ENCODE measurements at places on chromosomes 6 and 20.
A peak's percentile ranks its signal among the peaks of the same experiment; 100 is the strongest.

GRCh38 chr6:140320081-140321080, 945.9 kb upstream of the CITED2 start:
- no peak for DNase-seq

DNA sequence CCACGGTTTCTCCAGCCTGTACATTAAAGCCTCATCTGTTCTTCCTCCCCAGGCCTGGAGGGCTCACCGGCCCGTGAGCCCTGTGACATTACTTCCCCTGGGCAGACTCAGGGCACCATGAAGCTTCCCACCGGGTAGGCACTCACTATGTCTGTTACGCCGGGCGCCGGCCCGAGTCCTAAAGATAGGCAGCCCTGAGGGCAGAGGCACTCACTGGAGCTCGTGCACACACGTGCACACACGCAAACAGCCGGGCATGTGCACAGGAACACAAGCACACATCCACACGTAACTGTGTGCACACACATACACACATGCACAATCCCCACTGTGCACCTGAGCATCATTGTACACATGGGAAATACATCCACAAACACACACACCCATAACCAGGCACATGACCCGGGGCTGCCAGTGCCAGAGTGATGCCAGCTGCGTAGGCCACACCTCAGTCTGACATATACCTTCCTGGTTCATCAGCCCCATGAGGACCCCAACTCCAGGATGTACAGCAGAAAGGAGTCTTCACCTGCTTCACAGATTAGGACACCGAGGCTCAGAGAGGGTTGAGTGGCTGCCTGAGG, 83.7 kb downstream of the YTHDF1 start:
- peak; percentile 7 for DNase-seq

DNA sequence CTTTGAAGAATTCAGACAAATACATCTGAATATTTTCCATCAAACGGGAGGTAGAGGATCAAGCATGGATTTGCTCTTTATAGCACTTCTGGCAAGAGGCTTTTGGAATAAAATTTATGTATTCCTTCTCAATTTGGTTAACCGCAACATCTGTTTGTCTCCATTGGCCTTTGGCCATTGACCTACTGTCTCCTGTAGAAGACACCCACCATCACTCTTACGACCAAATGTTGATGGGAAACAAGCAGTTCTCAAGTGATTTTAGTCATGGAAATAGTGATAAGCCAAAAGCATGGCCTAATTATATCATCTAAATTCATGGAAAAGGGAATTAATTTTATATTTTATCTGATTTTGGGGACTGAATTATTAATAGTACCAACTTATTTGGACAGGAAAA, 591.9 kb downstream of the CD109 start:
- DNase-seq: no peak

DNA sequence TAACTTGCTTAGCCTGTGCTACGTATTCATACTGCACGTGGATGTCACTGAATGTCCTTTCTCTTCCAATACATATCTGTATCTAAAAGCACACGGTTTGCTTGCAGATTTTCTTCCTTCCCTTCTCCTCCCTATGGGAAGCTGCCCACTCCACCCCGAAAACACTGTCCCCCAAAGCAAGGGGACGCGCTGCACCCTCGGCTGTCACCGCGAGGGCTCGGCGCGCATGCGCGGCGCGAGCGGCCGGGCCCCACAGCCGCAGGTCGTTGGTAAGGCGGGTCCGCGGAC, 659 bp downstream of the TMX4 start:
- DNase-seq: peak; percentile 80

- DNase-seq: peak; percentile 70
Measured at GRCh38 chr6:150142670-150143515, at the start of gene PPP1R14C. TSS of gene PPP1R14C (plus strand) at chr6:150143044. CDS start at chr6:150143193, 149 bp downstream.

DNA sequence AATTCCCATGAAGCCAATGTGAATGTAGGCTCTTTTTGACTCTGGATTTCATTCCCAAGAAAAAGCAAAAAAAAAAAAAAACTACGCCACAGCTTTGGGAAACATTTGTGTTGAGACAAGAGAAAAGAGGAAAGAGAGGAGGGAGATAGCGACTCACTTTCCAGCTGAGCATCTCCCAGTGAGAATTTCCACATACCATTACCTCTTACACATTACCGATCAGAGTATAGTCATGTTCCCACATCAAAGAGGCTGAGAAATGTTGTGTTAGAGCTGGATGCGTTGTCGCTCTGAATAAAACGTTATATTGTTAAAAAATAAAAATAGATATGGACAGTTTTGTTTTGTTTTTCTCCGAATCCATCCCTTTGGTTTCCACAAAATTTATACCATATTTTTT, 1019.3 kb upstream of the ADGRB3 start:
- DNase-seq: no peak

DNA sequence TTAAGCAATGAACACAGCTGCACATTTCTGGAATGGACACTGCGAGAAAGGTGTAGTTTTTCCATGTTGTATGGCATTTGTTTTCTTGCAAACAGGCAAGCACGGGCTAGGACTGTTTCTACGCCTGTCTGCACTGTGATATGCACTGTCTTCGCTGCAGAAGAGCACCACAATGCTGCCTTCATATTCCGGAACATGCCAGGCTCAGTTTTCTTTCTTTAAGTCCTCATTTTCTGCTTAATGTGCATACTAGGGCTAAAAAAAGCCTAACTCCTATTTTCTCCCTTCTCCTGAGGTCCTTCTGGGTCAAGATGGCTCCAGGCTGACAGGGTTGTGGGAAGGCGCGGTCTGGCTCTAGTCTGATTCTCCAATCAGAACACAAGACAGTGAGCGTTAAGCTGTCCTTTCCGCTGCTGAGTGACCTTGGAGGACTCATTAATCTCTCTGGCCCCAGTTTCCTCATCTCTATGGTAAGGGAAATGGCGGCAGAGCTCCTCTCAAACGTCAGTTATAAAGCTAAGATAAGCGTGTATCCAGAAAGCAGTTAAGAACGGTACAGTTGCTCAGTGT, 379.9 kb downstream of the C6orf118 start:
- DNase-seq: no peak

- DNase-seq: no peak
Measured at GRCh38 chr20:52446421-52447224, 255.0 kb upstream of the ZFP64 start.

- DNase-seq: no peak
Measured at GRCh38 chr6:34914358-34914757, 25.3 kb downstream of the ANKS1A start.

DNA sequence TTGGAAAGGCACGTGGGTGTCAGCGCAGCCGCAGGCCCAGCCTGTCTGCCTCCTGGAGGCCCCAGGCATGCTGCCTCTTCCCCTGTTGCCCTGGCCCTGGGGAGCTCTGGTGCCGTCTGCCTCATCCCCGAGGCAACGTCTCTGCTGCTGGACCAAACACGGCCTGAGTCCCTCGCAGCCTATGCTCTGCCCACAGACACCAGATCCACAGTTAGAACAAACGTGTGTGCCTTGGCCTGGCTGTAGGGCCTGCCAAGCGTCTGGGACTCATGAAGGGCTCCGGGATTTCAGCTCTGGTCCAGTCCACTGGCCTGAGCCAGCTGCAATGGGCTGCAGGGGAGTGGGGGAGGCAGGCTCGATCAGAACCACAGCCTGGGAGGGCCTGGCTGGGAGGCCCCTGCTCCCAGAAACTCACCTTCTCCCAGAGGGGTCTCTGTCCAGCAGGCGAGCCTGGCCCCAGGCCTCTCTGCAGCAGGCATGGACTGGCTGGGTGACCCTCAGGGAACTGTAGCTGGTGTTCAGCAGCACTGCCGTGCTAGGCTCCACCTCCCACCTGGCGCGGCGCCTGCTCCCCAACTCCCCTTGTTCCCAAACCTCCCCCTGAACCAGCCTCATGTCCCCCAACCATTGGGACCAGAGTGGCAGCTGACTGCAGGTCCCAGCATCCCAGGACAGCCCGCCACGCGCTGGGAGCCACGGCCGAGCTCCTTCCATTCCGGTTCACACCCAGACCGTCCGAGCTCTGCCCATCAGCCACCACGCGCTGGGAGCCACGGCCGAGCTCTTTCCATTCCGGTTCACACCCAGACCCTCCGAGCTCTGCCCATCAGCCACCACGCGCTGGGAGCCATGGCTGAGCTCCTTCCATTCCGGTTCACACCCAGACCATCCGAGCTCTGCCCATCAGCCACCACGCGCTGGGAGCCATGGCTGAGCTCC, 197.0 kb downstream of the DLL1 start:
- no peak for DNase-seq

DNA sequence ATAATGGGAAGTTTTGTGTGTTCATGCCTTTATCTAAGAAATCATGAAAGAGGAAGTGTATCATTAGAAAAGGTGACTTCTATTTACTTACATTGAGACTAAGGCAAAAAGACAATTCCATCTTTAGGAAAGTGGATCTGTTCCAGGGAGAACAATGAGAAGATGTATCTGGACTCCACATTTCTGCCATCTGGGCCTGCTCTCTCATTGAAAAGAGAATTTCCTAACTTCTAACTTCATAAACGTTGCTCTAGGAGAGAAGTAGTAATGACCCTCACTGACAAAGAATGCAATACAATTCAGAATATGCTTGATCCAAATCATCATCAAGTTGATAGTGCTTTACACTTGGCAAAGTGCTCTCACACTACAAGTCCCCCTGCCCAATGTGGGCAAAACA, 294.2 kb downstream of the OGFRL1 start:
- no peak for DNase-seq

DNA sequence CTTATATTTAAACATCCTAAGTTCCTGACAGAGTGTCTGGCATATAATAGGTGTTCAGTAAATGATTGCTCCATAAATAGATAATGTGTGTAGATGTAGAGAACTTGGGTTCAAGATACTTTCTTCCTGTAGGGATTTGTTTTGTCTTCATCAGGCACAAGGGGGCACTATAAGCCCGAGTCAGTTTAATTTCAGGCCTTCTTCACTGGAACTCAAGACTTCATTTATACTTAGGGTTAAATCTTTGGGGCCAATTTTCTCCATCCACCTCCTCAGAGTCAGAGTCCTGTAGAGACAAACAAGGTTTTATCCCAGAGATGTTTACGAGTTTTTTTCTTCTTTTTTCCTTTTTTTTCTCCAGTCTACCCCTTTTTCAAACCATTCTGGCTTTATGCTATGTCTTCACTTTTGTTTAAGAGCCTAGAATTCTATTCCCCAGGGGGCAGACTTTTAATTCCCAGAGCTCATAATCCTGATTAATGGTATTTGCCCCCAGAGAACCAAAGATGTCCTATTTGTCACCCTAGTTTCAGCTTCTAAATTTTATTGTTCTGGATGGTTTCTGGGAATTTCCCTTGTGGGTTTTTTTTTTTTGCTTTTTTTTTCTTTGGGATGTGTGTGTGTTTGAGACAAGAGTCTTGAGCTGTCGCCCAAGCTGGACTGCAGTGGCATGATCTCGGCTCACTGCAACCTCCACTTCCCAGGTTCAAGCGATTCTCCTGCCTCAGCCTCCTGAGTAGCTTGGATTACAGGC, 88.4 kb downstream of the HFE start:
- no peak for DNase-seq

DNA sequence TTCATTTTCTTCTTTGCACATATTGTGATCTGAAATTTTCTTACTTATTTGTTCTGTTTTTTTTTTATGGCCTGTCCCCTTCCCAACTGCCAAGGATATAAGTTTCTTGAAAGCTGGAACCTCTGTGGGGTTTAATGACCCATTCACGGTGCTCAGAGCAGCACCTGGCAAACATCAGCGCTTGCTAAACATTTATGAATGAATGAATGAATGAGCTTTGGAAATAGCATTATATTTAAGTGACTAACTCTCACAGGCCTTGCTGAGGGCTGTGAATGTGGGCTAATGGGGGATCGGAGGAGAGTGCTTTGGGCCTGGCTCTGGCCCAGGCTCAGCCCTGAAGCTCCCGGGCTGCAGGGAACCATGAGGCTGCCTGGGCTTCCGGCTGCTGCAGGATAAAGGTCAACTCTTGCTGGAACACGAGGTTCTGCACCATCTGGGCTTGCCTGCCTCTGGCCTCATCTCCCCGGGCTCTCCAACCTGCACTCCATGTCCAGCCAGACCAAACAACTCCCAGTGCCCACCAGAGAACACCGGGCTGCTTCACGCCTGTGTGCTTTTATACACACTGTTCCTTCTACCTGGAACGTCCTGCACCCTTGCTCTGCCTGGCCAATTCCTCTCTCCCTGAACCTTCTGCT, 14.6 kb upstream of the ARMC12 start:
- no peak for DNase-seq

DNA sequence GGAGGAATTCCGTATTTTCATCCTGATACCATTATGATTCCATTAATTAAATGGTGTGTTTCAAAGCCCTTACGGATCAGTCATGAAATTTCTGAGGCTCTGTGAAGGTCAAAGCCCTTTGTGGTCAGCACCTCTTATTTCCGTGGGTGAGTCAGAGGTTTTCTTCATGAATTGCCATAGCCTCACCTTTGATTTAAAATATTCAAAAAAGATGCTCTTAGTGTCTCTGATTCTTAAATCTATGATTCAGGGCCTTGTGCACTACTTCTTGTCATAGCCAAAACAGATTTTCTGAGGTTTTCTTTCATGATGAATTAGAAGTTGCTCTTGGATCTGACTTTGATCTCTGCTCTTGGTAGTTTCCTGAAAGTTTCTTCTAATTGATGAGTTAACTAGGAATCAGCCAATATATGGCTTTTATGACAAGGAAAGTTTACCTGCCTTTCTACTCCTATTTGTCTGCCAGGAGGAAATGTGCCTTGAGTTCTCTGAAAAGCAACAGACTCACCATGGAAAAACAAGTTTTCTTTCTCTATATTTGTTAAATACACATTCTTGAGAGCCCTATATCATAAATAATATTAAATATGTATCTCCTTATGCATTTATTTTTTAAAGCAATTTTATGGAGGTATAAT, 613.0 kb downstream of the UTRN start:
- DNase-seq: no peak

DNA sequence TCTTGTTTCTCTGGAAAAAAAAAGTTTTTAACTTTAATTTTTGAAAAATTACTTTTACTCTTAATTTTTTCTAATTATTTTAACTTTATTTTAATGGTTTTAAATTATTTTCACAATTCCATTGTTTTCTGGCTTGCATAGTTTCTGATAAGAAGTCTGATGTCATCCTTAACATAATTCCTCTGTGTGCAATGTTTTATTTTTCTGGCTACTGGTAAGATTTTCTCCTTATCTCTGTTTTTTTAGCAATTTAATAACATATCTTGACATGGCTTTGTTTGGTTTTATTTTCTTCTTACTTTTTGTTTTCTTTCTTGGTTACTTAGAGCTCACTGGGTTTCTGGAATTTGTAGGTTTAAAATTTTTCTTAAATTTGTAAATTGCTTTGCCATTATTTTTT, 114.8 kb downstream of the TBXT start:
- DNase-seq: no peak

DNA sequence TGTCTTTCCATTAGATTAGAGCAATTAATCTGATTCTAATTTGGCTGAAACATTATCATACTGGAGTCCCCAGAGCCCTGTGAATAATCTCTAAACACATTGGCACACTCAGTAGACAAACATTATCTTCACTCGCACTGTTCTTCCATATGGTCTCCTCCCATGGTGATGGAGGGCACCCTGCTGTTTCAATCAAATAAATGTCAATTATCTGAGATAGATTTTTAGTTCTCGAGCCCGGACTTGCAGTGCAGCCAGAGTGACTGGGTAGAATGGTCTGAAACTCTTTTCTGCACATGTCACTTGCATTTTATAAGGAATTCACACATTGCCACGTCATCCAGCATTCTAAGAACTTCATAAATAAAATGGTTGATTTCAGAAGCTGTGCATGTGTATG, 90.6 kb upstream of the MAP3K7 start:
- DNase-seq: no peak

GRCh38 chr6:168134560-168135201, 55.7 kb upstream of the FRMD1 start:
- no peak for DNase-seq

- peak; percentile 69 for DNase-seq
Measured at GRCh38 chr20:13302647-13303450, 81.8 kb downstream of the ISM1 start.

All from glutamatergic neuron (in vitro differentiated cells).